ENCODE measurements at places on chromosomes 5 and 9. TPM values are rescaled to one million over a fixed set of nuclear protein-coding genes. Genes with fewer than 3 reads are reported as not detected.

- H3K4me3 ChIP-seq: no peak overlapping the region
- no peaks in the 10 kb centered on the region for H3K36me3 ChIP-seq
- DNase-seq: no peak
- H3K27ac ChIP-seq: no peak overlapping the region
Measured at GRCh38 chr5:73624888-73625287, 1.1 kb upstream of the ARHGEF28 start.

DNA sequence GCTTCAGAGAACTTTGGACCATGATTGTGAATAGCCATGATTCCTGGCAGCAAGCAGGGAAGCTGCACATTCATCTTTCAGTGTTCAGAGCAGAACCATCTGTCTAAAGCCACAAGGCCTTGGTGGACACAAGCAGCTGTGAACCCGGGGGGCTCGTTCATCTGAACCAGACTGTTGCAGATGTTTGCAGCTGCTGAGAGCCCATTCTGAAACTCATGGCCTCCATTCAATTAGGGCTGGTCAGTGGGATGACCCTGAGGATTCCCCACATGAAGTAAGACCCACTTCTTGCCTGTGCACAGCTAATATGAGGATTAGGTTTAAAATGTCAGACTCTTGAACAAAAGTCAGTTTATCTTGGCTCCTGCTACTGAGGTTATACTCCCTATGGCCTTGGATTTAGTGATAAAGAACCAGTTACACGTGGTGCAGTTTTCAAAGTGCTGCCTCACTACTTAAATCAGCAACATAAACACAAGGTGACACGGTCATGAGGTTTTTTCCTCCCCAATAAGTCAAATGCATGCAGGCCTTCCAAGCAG, 109.8 kb upstream of the IFNK start:
- DNase-seq: no peak
- H3K4me3 ChIP-seq: no peak overlapping the region
- no peak overlapping the region for H3K27ac ChIP-seq
- H3K27me3 ChIP-seq: no peaks in the 10 kb centered on the region
- no peaks in the 10 kb centered on the region for H3K4me1 ChIP-seq
- H3K36me3 ChIP-seq: no peaks in the 10 kb centered on the region

Gene RANBP6
- total RNA-seq: 19.7 TPM

Gene KCNIP1
- not detected for total RNA-seq

Data from osteoblast (primary cell).